ENCODE measurements at places on chromosomes 3 and 15.

- no peak for DNase-seq
These were observed 24.3 kb upstream of the SUCLG2 start for GRCh38 chr3:67678665-67679064.

- peak; percentile 51 for DNase-seq
These were observed 49.5 kb downstream of the ITGA11 start for GRCh38 chr15:68382286-68383007.

- no peak for DNase-seq
These were observed 46.7 kb downstream of the ANXA2 start for GRCh38 chr15:60351066-60351465.

- no peak for DNase-seq
These were observed 759.4 kb downstream of the NSUN3 start for GRCh38 chr3:94822298-94822697.

DNA sequence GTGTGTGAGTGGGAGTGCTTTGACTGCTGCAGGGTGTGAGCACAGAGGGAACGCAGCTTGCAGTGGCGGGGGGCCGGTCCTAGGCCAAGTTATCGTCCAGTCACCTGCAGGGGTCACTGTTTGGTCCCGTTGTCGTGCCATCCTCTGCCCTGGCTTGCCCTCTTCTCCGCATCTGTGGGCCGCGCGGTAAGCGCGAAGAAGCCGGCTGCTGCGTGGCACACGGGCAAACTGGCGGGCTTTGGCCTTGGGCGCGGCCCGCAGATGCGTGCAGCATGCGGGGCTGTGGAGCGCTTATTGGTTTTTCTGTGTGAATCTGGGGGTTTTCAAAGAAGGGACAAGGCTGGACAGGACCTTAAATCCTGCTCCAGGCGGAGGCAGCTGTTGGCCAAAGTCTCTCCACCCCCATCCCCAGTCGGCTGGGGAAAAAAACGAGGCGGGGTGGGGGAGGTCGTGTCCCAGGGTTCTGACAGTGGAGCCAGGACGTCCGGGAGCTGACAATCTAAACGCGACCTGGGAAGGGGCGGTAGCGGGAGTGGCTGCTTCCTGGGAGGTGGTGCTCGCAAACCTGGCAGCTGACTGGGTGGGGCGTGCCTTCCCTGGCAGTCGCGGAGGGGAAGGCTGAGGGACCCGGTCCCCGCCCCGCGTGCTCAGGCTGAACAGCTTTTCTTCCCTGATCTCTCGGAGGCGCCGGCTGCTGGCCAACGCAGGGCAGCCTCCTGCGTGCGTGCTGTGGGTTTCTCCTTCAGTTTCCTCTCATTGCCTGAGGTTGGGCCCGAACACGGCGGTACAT is 39.7 kb upstream of the VEPH1 start:
- DNase-seq, result peak; percentile 74

- DNase-seq, result no peak
These were observed 69.1 kb downstream of the HERC2 start for GRCh38 chr15:28252831-28253230.

DNA sequence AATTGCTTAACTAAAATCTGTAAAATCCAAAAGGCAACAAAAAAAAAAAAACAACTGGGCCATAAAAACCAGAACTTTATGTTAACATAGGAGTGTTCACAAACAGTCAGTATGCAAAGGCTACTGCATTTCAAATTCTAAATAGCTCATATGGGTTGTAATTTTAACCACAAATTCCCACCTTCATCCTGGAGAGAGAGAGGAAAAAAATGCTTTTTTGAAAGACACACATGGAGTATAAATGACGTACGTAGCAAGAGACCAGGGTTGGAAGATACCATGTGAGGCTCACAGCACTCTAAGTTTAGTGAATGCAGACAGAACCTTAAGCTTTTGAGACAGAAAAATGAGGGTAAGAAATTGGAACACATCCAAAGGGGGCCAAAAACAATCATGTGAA is 115.9 kb downstream of the FMN1 start:
- DNase-seq, result no peak

- DNase-seq, result peak; percentile 92
These were observed 19.0 kb downstream of the SYNM start for GRCh38 chr15:99123713-99124451.

DNA sequence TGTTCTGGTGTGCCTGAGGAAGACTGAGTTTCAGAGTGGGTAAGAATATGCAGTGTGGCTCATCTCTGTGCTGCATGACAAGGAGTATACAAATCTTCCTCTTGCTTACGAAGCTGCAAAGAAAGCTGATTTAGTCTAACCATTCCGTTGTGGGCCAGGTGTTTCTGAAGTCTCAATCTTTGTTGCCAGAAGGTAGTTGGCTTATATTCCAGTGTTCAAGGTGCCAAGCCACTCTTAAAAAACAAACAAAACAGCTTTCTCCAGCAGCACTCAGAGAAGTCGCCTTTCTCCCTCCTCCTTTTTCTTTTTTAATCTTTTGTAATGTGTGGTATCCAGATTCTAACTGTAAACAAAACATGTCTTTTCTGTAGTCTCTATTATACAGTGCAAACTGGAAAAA is 872.4 kb downstream of the NAALADL2 start:
- no peak for DNase-seq

DNA sequence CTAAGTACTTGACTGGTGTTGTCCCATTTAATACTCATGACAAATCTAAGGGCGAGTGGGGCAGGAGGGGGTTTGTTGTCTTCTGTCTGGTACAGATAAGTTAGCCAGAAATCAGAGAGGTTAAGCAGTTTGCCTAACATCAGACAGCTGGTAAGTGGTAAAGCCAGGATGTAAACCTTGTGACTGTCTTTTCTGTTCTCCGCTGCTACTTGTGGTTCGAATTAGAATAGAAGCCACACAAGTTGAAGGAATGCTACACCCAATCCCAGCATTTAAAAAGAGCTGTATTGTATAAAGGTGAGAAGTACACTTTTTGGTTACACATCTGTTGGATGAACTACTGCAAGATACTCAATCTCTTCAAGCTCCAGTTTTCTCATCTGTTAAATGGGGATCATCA is 474.7 kb upstream of the SUCLG2 start:
- DNase-seq, result no peak

- DNase-seq, result no peak
These were observed 51.1 kb downstream of the ZIC4 start for GRCh38 chr3:147355084-147355752.

GRCh38 chr3:158522221-158523136 is 48.5 kb upstream of the MLF1 start:
- peak; percentile 77 for DNase-seq

DNA sequence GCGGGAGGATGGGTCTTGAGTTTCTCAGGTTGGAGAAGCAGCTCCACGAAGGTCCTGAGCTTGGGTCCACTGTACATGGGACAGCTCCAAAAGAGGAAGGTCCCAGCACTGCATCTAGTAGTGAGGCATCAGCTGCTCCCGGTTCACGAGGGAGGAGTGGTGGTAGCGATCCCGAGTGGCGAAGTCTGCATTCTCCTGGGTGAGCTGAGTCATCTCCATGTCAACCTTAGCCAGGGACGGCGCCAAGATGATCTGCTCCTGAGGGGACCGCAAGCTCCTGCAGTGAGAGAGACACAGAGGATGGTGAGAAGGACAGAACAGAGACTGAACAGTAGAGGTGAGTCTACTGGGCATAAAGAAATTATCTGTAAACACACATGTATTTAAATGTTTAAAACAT is 28.0 kb upstream of the HEG1 start:
- peak; percentile 56 for DNase-seq

DNA sequence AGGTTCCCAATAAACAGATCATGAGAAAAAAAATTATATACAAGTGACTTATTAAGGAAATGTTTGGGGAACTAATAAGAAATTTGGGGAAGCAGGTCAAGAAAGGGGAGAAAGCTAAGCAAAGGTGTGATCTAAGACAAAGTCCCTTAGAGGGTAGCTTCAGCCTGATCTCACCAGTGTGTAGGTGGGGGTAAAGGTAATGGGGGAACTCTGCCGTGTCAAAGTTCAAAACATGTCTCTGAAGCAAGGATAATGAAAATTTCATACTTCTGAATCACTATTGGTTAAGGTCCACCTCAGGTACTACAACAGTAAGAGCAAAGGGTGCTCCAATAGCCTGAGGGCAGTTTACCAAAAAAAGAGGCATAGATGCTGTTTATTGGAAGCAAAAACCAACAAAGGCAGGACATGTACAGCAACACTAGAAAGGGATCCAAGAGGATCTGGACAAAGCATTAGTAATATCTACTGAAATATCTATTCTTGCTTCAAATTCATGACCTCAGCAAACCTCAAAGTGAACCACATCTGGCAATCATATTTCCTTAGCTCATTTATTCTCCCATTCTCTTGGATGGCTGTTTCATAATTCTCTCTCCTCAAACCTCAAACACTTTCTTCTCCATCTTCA is 6.9 kb downstream of the ACAD11 start:
- DNase-seq, result peak; percentile 33

DNA sequence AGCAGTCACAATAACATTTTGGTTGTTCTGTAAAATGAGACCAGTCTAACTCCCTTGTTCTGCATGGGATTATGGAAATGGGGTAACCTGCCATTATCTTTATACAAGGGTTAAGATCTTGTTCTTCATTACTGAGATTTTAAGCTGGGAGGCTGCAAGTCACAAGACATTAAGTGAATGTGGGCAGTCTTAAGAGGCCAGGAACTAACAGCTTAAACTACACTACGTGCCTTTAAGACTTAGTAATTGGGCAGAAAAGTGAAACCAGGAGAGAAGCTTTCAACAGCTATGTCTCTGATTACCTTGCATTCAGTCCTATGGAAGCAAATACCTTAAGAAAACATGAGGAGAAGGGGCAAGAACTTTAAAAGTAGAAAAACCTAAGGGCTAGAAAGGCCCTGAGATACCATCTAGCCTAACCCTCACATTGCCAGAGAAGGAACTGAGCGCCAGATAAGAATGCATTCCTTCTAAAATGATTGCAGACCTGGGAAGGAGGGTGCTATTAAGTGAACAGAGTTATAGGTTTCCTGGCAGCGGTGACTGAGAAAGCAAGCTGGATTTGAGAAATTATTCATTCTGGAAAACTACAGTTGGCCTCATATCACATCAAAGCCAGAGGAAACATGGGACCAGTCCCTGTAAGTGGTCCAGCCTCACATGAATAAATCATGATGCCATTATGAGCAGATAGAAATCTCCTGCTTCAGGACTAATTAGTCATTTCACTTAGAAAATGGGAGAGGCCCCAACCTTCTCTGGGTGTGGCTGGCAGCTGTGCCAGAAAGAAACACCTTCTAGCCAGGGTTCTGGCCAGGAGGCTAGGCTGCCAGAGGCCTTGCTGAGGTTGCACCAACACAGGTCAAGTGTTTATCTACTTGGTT is 32.9 kb downstream of the DAPK2 start:
- peak; percentile 37 for DNase-seq

- DNase-seq, result no peak
These were observed 134.3 kb upstream of the LRRN1 start for GRCh38 chr3:3664935-3665334.

- no peak for DNase-seq
These were observed 53.3 kb downstream of the TIPARP start for GRCh38 chr3:156727519-156728205.

DNA sequence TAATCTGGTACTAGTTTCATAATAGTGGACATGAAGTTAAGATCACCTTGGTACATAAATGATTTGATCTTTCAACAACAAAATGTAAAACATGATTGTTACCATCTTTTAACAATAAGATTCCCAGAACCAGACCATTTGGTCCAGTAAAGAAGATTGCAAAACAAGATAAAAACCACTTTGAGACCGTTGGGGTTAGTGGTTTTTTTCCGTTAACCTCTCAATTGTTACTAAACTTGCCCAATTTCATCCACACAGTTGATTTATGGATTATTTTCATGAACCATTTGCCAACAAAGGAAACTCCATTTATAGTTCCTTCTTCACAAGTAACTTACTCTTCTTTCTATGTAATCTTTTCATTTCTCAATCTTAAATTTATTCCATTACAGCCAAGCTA is 53.8 kb downstream of the ATP8B4 start:
- DNase-seq, result no peak

DNA sequence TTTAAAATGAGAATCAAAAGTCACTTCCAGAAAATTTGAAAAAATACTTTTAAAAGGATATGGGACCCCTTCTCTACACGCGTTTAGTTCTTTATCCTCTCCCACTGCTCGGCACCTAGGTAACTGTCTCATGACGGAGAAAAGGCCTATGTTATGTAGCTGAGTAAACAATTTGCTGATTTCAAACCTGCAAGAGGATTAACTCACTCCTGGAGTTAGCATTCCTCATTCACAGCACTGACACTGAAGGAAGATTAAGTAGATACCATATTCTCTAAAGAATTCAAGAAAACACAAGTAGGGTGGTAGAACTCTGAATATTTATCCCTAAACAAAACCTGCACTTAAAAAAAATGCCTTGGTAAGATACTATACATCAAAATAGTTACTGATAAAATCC is 30.2 kb upstream of the PYGO1 start:
- no peak for DNase-seq
